Stimulated activated CD4-positive, alpha-beta T cell treated with anti-CD3 and anti-CD28 coated beads, Interleukin-15, amount 100 ng/mL, for 24 hours (primary cell): ENCODE measurements at places on chromosomes 5 and 9.

- DNase-seq = no peak
Observed at GRCh38 chr9:79264041-79264440, 307.7 kb upstream of the TLE4 start.

GRCh38 chr9:22079873-22080341, 70.8 kb upstream of the CDKN2B start:
- DNase-seq = peak; percentile 67

- DNase-seq = no peak
Observed at GRCh38 chr9:108184941-108185340, 670.8 kb downstream of the ACTL7B start.

GRCh38 chr5:34057569-34057968, 14.6 kb upstream of the C1QTNF3 start:
- DNase-seq = no peak

DNA sequence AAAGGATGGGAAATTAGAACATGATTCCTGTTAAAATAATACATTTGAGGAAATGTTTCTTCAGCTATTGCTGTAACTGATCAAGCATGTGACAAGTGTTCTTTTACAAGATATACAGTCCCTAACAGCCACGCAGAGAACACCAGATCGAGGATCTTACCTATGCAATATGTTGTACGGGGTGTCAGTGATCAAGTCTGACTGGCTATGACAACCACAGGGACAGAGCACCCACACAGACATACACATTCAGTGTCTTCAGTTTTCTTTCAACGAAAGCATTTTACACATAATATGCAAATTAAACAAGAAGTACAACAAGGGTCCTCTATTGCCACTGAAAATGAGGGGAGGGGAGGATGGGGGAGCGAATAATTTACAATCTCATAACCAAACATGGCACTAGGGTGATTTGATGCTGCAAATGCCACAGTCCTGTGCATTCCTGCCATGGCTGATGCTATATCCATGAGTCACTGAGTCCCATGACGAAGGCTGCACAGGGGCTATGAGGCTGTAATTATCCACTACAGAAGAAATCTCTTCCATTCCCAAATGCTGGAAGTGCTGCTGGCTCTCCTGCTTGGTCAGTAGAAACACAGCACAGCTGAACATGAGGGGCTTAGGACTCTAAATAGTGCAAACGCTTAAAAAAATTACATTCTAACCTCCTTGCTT, 118.2 kb downstream of the KLHL3 start:
- DNase-seq = no peak

DNA sequence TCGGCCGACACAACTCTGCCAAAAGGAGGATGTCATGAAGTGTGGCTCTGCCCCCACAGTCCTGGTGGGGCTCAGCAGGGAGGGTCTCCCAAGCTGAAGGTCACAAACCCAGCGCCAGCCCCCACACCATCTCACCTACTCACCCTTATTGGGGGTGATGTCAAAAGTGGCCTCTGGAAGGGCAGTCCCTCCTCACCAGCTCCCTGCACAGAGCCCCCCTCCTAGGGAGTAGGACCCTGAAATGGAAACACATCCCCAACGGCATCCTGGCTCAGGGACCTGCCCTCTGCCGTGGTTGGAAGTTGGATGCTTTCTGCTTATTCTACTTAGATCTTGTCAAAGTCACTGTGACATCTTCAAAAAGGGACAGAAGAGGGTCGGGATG, 89.5 kb downstream of the NSUN2 start:
- DNase-seq = no peak

GRCh38 chr5:91109634-91110033, 273.5 kb downstream of the ARRDC3 start:
- no peak for DNase-seq

DNA sequence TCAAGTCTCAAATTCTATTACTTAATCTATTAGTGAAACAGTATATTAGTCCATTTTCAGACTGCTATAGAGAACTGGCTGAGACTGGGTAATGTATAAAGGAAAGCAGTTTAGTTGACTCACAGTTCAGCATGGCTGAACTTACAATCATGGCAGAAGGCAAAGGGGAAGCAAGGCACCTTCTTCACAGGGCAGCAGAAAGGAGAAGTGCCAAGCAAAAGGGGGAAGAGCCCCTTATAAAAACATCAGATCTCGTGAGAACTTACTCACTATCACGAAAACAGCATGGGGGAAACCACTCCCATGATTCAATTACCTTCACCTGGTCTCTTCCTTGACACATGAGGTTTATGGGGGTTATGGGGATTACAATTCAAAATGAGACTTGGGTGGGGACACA, 67.9 kb upstream of the CHSY3 start:
- DNase-seq = no peak

DNA sequence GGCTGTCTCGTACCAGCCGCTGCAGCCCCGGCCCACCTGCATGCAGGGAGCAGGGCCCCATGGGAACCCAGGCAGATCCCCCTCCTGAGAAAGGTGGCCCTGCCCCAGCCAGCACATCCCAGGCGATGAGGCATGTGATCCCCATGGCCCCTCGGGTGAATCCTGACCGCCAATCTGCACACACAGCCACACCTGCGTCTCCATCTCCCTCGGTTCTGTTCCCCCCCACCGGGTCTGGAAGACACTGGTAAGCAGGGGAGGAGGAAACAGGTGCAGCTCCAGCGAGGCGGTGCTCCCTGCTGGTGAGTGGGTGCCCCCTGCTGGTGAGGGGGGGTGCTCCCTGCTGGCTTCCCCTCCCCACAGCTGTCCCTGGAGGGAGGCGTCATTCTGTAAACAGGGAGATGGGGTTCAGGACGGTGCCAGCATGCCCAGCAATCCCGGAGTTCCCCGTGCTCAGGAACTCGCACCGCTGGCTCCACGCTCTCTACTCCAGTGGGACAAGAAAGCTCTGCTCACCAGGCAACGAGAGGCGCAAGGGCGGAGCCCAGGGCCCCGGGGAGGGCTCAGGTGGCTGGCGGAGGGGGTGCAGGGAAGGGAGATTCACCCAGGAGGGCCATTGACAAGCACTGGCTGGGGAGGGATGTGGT, 28.4 kb upstream of the SLC12A7 start:
- DNase-seq = peak; percentile 86

DNA sequence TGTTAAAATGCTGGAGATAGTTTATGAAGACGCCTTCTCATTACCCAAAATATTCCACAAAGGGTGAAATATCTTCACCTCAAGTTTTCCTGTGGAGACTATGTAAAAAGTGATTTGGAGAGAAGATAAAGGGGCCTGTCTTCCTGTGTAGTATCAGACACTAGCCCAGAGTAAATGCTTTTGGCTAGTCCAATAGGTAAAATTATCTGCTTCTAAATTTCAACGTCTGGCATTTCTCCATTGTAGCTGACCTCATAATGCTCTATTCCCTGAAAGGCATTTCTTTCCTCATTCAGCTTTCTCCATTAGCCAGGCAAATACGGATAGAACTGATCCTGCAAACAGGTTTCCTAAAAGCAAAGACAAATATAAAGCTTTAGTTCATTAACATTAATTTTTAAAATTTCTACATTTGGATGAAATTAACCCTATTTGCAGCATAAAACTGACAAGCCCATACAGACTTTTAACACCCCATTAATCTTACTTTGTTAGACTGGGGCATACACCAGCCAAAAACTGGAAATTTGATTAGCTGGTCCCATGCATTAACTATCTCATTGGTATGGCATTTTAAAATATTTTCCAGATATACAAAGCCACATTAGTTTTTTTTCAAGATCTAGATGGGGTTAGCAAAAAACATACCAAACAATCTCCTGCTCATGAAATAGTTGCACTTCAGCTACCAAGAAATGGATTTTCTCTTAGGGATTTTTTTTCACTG, 548.8 kb downstream of the EFNA5 start:
- no peak for DNase-seq

DNA sequence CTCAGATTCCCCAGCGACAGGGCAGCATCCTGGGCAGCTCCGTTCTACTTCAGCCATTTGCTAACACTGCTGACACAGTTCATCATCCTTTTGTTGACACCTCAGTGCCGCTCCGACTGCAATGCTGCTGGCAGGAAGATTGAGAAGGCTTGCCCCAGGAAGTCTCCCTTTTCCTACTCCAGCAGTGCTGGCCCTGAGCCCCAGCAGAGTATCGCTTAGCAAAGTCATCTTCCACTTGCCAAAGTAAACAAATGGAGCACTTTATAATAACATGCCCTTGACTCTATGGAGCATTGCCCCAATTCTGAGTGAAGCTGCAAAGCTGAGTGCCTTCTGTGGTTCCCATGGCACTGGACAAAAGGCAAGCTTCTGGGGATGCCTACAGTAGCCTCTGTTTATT, 32.2 kb downstream of the PRLR start:
- no peak for DNase-seq

- DNase-seq = peak; percentile 78
Observed at GRCh38 chr5:119343766-119344165, 12.1 kb upstream of the TNFAIP8 start.

GRCh38 chr9:134286471-134287245, 39.6 kb upstream of the RXRA start:
- no peak for DNase-seq

- DNase-seq = no peak
Observed at GRCh38 chr5:120682851-120683250, 218.8 kb downstream of the PRR16 start.

GRCh38 chr5:79075646-79076426, 6.3 kb downstream of the BHMT2 start:
- DNase-seq = no peak

DNA sequence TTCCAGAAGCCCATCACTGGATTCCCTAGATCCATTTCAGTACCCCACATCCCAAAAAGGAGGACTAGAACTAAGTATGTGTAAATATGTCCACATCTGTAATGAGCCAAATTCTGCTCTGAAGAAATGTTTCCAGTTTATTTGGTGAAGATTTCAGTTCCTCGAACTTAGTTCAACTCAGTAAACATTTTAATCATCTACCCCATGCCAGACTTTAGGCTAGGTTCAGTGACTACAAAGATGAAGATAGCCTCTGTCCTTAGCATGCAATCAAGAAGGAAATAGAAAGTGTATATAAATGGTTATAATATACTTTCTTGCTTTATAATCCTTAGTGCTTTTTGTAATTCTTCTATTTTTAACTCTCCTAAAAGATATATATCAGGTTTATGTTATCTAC, 21.5 kb downstream of the RUSC2 start:
- DNase-seq = no peak

GRCh38 chr9:92378865-92379560, 25.4 kb downstream of the OGN start:
- no peak for DNase-seq

GRCh38 chr5:92581249-92581648, 999.8 kb downstream of the NR2F1-AS1 start:
- DNase-seq = no peak

DNA sequence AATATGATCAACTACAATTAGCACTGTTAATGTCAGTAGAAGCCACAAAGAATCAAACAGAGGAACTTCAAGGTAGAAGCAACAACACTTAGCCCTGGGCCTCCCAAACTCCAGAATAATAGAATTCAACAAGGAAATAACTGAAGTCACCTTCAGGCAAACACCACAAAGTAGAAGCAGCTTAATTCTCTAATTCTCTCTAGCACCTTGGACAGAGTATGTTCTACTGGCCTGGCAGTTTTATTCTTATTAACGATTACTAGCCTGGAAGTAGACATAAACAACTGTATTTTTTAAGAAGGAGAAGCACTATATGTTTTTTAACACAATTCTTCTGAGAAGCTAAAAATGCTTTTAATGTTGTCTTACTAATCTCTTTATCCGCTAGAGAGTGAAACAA, 911.9 kb downstream of the DTWD2 start:
- DNase-seq = no peak

DNA sequence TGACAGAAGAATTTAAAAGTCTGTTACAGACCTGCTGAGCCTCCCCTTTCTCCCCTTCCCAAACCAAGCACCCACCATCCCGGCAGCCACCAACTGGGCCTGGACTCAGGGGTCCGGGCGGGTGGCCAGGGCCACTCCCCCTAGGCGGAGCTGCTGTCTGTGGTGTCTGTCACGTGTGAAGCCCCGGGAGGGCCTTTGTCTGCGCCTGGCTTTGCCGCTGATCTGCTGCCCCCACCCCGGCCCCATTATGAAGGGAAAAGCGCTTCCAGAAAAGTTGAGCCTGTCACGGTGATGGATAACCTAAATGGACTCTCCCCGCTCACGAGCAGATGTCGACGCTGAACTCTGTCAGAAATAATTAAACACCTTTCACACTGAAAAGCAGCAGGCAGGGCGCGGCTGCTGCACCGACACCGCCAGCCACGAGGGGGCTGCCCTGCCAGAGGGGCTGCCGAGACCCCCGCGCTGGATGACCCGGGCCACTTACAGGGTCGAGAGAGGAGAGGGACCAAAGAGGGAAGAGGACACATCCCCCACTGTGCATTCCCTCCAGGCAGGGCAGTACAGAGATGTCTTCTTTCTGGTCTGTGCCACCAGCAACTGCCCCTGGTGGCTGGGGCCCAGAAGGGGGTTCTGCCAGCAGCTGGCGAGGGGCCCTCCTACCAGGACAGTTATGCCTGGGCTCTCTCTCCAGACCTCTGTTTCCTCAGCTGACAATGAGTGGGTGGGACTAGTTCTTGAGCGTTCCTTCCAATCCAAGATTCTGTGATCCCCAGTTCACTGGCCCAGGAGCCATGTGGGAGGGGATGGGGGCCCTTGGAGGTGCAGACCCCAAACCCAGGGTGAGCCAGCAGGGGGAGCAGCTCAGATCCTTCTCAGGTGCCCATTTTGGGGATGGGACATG, 36.0 kb upstream of the BARHL1 start:
- DNase-seq = peak; percentile 5

GRCh38 chr5:147576646-147577535, 67.0 kb upstream of the DPYSL3 start:
- DNase-seq = peak; percentile 50

DNA sequence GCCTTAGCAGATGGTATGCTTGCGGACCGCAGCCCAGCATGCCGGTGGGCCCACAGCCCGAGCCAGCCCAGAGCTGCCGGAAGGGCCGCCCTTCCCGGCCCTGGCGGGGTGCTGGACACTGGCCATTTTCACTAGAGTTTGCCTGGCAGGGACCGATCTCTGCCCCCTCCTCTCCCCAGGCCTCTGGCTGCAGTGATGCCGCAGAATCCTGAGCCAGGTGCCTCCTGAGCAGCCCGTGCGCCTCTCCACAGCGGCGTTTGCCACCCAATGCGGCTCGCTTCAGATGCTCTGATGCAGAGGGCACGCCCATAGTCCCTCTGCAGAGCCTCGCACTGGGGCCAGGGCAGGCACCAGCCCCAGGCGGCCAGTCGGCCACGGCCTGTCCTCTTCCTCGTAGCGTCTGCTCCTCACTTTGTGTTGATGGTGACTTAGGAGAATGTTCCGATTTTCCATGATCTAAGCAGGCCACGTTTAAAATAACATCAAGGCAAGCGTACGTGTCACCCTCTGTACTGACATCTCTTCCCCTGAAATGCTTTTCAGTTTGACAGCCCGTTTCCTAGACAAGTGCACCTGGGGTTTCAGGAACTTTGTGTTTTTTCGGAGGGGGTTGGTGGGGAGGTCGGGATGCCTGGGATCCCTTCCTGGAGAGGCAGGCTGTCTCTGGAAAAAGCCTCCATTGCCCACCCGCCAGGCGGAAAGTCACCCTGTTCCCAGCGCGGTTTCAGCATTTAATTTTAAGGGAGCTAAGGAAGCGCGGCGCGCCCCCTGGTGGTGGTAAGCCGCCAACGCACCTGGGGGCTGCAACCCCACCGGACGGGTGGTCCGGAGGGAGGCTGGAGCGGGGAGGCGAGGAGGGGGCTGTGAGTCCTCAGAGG, 29.8 kb upstream of the HMCN2 start:
- DNase-seq = peak; percentile 74
